Smooth muscle cell of bladder (primary cell): ENCODE measurements at places on chromosomes 13 and 19. TPM values are rescaled to one million over a fixed set of nuclear protein-coding genes. Genes with fewer than 3 reads are reported as not detected.

YJEFN3 gene
- total RNA-seq, result 0.57 and 0.92 TPM in 2 replicates

GPC5 gene
- 0.14 and 1.0 TPM in 2 replicates for total RNA-seq

METTL21C gene
- not detected in 2 replicates for total RNA-seq

FRY gene
- 15.0 and 28.7 TPM in 2 replicates for total RNA-seq

INTS6 gene
- total RNA-seq, result 43.0 and 45.4 TPM in 2 replicates

UBXN6 gene
- total RNA-seq, result 132 and 136 TPM in 2 replicates

TBXA2R gene
- 0.43 and 0.92 TPM in 2 replicates for total RNA-seq

TMEM38A gene
- total RNA-seq, result 1.4 and 1.9 TPM in 2 replicates

LILRA1 gene
- not detected in 2 replicates for total RNA-seq

DPF1 gene
- 0.55 and 0.57 TPM in 2 replicates for total RNA-seq

OSCAR gene
- 0.14 and 0.18 TPM in 2 replicates for total RNA-seq

CD209 gene
- total RNA-seq, result not detected in 2 replicates

PRR22 gene
- total RNA-seq, result 0.14 and 0.28 TPM in 2 replicates

PLVAP gene
- total RNA-seq, result 0.65 TPM in 1 of 2 replicates, not detected in the other

PDX1 gene
- total RNA-seq, result not detected in 2 replicates

NFKBIB gene
- total RNA-seq, result 7.5 and 8.9 TPM in 2 replicates

PABPC3 gene
- total RNA-seq, result 0.09 and 0.14 TPM in 2 replicates

SERP2 gene
- total RNA-seq, result 7.1 and 8.0 TPM in 2 replicates

CHST8 gene
- under 0.01 TPM in 1 of 2 replicates, not detected in the other for total RNA-seq

ZNF850 gene
- 1.6 and 1.7 TPM in 2 replicates for total RNA-seq

ARHGAP45 gene
- 0.85 and 1.6 TPM in 2 replicates for total RNA-seq

FFAR1 gene
- not detected in 2 replicates for total RNA-seq

C5AR1 gene
- total RNA-seq, result 0.09 TPM in 1 of 2 replicates, not detected in the other

RPL13A gene
- 3,737 and 4,063 TPM in 2 replicates for total RNA-seq

UPF3A gene
- total RNA-seq, result 13.7 and 16.8 TPM in 2 replicates
